ENCODE measurements at places on chromosomes 11 and 22.

DNA sequence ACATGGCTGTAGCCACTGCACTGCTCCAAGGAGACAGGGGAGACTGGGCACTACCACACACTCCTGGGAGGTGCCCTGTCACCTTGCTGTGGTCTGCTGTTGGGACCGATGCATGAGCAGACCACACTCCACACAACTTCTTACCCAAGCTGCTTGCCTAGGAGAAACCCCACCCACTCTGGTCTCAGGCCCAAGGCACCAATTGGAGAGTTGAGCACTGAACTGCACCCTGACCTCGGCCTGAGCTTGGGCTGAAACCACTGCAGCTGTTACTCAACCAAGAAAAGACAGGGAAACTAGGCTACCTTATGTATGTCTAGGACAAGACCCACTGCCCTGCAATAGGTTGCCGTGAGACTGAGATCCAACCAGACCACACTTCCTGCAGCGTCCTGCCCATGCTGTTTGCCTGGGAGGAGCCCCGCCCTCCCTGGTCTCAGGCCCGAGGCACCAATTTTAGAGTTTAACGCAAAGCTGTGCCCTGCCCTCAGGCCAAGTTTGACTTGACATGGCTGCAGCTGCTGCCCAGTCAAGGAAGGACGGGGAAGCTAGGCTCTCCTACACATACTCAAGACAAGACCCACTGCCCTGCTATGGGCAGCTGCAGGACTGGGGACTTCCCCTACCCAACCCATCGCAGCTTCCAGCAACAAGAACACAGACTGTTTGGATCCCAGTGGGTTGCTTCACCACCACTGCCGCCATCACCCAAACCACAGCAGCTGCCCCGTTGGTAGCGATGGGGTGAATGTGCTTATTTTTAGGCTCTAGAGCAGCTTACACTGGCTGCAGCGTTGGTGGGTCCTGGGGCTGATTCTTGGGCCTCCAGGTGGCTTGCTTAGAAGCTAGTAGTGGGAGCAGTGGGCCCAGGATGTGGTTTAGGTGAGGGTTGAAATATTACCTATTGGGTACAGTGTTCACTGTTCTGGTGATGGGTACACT lies 66.8 kb downstream of the BRD1 start:
- no peak for DNase-seq

DNA sequence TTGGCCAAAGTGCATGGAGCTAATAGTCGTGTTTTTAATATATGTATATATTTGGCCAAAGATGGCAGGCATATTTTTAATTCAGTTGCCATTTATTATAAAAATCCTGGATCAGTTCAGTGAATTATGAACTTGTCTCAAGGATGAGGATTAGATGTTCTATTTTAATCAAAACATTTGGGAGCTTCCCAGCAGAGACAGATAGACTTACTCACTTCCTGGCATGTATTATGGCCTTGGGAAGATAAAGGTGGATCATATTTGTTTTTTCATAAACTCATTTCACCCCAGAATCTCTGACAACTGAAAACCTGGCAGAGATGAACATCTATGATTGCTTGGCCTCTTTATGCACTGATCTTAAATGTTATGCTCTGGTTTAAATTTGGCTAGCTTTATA lies 148.8 kb downstream of the NCAM1 start:
- no peak for DNase-seq

DNA sequence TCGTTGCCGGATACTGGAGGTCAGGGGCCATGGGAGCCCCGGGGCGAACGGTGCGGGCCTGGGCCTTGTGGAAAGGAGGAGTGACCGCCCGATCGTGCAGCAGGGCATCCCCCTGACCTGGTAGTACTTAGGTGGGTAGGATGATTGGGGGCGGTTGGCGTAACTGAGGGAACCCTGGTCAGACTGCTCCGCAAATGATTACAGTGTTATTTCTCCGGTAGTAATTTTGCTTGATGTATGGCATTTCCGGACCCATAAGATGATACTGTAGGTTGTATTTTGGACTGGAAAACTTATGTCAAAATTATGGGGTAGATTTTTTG lies 762 bp downstream of the MTMR3 start:
- no peak for DNase-seq

GRCh38 chr11:15483205-15483604 lies 368.5 kb downstream of the INSC start:
- DNase-seq = no peak

DNA sequence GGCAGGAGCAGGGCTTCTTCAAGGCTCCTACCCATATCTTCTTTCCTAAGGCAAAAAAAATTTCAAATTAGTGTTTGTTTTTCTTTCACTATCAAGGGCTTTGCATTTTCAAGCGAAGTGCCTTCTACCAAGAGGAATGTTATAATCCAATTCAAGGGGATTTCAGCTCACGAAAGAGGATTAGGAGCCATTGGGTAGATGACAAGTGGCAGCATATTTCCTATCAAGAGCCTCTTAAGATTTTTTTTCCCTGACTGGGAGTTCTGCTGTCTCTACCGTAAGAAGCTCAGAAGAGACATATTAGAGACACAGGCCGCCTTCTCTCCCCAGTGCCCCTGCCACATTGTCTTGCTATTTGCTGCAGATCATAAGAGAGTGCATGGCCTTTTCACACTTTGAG lies 55.9 kb upstream of the BMAL1 start:
- no peak for DNase-seq

GRCh38 chr22:48717076-48717810 lies 1110.4 kb downstream of the BRD1 start:
- DNase-seq = no peak

- no peak for DNase-seq
These were observed 1630.8 kb upstream of the TENM4 start for GRCh38 chr11:81071606-81072005.

GRCh38 chr22:46006379-46007002 lies 29.5 kb upstream of the WNT7B start:
- DNase-seq = peak; percentile 87

GRCh38 chr11:1921574-1922141 lies 2.2 kb downstream of the TNNT3 start:
- no peak for DNase-seq

- no peak for DNase-seq
These were observed 16.0 kb downstream of the KREMEN1 start for GRCh38 chr22:29088809-29089208.

GRCh38 chr11:36048496-36049247 lies 104.8 kb downstream of the LDLRAD3 start:
- no peak for DNase-seq

GRCh38 chr11:116353589-116353988 lies 419.2 kb downstream of the BUD13 start:
- DNase-seq = no peak

DNA sequence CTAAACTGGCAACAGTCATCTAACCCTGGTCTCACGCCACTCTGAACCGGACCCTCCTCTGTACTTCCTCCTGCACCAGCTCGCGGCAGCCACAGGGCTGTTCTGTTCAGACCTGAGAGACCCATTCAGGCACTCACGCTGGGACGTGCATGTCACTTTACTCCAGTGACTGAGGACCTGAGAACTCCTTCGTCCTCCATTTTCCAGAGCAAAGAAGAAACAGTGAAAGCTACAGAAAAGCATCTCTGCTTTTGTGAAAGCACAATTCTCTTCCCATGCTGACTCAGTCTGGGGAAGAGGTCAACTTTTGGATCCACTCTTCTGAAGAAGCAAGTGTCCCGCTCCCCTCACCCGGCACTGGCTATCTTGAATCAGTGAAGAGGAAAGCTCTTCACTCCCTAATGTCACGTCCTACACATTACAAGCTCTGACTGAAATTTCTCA lies 24.5 kb downstream of the PISD start:
- no peak for DNase-seq

DNA sequence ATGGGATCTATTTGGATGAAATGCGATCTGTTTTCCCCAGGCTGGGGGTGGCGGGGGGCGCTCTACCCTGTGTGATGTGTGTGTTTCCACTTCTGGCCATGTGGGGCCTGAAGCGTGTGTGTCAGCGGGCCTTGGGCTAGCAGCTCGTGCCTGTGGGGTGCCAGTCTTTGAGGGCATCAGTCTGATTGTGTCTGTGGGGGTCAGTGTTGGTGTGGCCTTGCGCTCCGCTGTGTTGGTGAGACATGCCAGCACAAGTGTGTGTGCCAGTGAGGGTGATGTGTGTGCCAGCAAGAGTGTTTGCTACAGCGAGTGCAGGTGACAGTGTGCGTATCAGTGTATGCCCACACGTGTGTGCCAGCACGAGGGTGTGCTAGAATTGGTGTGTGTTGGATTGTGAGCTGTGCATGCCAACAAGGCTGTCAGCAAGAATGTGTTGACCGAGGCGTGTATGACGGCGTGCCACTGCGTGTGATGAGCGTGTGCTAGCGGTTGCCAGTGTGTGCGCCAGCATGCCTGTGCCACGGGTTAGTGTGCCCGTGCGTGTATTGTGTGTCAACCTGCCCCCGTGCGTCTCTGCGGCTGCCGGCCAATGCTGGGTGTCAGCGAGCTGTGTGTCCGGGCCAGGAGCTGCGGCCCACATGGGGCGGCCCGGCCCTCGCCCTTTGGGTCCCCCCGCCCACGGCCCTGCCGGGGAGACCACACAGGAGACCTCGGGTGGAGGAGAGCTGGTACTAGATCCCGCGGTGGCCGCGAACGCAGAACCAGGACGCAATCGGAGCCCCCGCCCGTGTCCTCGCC lies 519 bp downstream of the ARRB1 start:
- DNase-seq = no peak

GRCh38 chr11:17405232-17406005 lies 17.0 kb upstream of the KCNJ11 start:
- no peak for DNase-seq

DNA sequence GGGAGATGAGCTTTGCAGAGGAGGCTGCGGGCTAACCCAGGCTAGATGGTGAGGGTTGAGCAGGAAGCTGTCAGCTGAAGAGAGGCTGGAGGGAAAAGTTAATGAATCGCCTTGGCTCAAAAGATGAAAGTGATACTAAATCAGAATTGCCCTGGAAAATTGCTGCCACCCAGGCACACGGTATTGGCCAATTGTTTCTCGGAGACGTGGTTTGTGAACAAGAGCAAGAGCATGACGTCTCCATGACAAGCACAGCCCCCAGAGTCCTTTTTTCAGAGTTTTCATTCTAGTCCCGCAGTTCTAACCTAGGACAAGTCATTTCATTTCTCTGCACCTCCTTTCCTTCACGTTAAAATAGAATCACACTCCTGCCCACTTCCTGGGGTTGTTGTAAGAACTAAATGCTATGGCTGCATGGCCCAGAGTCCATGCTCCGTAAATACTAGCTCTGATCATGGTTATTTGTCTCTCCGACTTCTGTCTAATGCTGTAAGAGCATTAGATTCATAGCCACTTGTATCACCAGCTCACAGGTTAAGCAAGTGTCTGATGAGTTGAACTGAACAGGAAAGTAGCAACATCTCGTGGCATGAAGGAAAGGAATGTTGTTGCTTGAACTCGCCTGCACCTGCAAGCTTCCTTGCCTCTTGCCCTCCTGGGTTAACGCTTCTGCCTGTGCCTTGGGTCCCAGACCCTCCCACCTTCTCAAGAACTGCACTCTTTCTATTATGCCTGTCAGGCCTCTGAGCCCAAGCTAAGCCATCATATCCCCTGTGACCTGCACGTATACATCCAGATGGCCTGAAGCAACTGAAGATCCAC lies 33.8 kb upstream of the NUP50 start:
- DNase-seq = peak; percentile 20

- DNase-seq = no peak
These were observed 1.3 kb downstream of the PARVB start for GRCh38 chr22:44025171-44026065.

GRCh38 chr11:23947883-23948282 lies 549.0 kb upstream of the LUZP2 start:
- no peak for DNase-seq

GRCh38 chr11:94968334-94968958 lies 4.9 kb downstream of the CWC15 start:
- no peak for DNase-seq

GRCh38 chr11:73175551-73176144 lies 33.5 kb upstream of the FCHSD2 start:
- no peak for DNase-seq

GRCh38 chr22:20002128-20002527 lies 14.5 kb downstream of the ARVCF start:
- DNase-seq = no peak

DNA sequence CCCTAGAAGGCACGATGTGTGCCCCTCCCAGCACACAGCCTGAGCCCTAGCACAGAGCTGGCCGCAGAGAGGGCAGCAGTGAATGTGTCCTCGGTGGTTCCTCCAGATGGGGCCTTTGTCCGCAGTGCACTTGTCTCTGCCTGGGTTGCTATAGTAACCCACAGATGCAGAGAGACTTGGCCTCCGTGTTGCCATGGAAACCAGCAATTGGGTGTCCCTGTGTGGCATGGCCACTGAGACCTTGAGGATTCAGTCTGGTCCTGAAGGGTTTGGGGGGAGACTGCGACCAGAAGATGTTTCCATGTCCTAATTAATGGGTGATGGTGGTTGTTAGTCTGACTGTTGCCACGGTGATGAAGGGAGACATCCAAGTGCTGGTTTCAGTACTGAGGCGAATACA lies 42.6 kb upstream of the TUB start:
- no peak for DNase-seq

DNA sequence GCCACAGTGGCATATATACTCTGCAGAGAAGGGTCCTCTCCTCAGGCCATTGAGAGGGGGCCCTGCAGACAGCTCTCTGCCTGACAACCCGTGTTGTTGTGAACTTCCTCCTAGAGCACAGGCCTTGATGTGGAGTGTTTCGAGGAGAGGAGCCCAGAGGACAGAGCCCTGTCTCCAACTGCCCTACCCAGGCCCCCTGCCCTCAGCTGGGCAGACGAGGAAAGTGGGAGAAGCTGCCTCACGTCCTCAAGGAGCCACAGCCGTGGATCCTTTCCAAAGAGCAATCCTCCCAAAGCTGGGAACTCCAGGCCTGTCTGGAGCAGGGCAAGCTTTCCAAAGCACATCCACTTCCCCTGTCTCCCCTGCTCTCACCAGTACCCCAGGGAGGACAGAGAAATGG lies 10.7 kb downstream of the LMO1 start:
- no peak for DNase-seq

DNA sequence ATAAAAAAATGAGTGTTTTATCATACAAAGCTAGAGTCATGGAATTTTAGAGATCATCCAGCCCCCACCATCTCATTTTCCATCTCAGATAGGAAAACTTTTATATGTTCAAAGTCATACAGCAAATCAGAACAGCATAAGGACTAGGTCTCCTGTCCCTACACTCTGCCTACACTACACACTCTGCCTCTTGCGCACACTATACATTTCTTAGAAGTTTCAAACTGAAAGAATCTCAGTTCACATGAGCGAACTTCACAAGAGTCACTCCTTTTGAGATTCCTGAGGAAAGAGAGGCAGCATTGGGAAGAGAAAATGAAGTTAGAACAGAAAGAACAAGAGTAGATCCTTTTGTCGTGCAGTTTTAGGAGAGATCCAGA lies 36.5 kb downstream of the ART5 start:
- no peak for DNase-seq

GRCh38 chr11:44034639-44035038 lies 13.1 kb upstream of the ACCSL start:
- DNase-seq = no peak

GRCh38 chr22:20011123-20011992 lies 5.3 kb downstream of the ARVCF start:
- no peak for DNase-seq

GRCh38 chr11:65423516-65424204 lies 1.1 kb downstream of the NEAT1 start:
- DNase-seq = no peak

All from stimulated activated CD4-positive, alpha-beta T cell treated with anti-CD3 and anti-CD28 coated beads, Interleukin-12 subunit alpha, Interleukin-12 subunit beta, amount 100 ng/mL, for 24 hours (primary cell).